ENCODE measurements at places on chromosomes 6 and 20.

GRCh38 chr20:8132484-8133309, 631 bp downstream of the PLCB1 start:
- DNase-seq = no peak

GRCh38 chr20:19073584-19074218, 138.7 kb upstream of the SLC24A3 start:
- peak; percentile 56 for DNase-seq

- no peak for DNase-seq
These were observed 55.1 kb downstream of the CHD6 start for GRCh38 chr20:41563087-41563486.

DNA sequence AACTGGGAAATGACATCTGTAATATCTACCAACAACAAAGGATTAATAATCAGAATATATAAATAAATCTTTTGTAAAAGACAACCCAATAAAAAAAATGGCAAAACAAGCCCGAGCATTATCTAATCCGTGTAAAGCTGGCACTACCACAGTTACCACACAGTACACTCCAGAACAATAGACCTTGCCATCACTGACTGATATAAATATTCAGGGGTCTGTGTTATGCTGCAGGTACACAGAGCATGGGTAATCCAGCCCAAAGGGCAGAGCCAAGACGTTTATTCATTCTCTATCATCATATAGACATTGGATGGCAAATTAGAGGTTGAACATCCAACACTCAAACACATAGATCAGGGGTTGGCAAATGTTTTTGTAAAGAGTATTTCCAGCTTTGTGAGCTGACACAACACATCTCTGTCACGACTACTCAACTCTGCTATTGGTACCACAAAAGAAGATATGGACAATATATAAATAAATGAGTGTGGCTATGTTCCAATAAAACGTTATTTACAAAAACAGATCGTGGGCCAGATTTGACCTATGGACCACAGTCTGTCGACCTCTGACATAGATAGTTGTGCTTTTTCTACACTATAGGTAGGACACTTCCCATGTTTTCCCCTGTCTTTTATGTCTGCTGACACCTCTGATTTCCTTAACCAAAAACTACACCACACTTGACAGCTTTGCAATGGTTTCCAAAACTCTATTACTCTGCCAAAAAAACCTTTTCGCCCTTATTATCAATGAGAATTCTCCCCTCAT, 4.5 kb downstream of the NCOA6 start:
- DNase-seq = no peak

DNA sequence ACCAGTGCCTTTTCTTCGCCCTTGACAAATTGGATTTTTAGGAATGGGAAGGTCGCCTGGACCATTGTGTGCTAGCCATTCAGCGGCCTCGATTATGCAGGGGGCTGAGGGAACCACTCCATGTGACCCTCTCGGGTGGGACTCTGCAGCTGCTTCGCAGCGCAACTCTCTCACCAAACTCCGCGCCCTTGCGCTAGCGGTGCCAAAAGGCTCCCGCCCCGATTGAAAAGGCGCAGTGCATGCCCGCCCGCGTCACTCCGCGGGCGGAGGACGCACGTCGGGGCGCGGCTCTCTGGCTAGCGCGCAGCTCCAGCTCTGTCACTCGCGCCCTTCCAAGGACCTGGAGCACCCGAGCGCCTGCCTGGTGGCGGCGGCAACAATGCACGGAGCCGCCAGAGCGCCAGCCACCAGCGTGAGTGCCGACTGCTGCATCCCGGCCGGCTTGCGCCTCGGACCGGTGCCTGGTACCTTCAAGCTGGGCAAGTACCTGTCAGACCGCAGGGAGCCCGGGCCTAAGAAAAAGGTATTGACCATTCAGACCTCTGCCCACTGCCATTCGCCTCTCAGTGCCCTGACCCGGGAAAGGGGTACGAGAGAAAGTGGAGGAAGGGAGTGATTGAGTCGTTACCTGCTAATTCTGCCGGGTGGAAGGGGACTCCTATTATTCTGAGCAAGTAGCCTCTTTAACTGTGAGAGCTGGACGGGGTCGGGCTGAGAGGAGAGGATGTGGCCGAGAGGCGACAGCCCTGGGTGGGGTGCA, at the start of gene PRDM13:
PRDM13 (plus strand) TSS at position 178 of the 760 bp plus-strand sequence; CDS start at position 380, 202 bp downstream.
- no peak for DNase-seq

GRCh38 chr6:16816891-16817290, 55.6 kb upstream of the ATXN1 start:
- DNase-seq = no peak

GRCh38 chr6:163113358-163113962, 301.1 kb upstream of the QKI start:
- DNase-seq = no peak
